Stimulated activated CD4-positive, alpha-beta T cell treated with anti-CD3 and anti-CD28 coated beads, Interleukin-1b, Interleukin-23, amount 100 ng/mL, for 1 hour (primary cell): ENCODE measurements at places on chromosomes 16 and 17.

- DNase-seq = no peak
Observed at GRCh38 chr17:77382966-77383612, 242.3 kb downstream of the SEC14L1 start.

- DNase-seq = no peak
Observed at GRCh38 chr16:11689031-11689840, 21.0 kb downstream of the SNN start.

- no peak for DNase-seq
Observed at GRCh38 chr16:55661941-55662643, 6.3 kb downstream of the SLC6A2 start.

DNA sequence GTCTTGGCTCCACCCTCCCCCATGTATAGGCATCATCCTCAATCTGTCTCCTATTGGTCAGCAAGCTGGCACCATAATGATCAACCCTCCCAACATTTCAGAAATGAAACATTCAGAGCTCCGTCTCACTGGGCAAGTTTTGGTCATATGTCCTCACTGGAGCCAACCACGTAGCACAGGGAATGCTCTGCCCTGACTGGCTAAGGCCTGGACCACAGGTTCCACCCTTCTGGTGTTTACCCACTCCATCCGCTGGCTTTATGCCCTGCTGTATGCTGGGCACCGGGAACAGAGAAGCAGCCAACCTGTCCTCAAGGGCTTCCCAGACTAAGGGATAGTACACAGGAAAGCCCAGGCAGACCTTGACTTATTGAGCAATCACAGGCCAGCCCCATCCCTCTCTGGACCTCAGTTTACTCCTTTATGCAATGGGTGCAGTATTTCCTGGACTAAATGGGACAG is 20.5 kb downstream of the MYO15A start:
- DNase-seq = no peak

- DNase-seq = no peak
Observed at GRCh38 chr16:76854234-76854633, 336.8 kb upstream of the MON1B start.

GRCh38 chr16:27387724-27388123 is 14.2 kb upstream of the IL21R start:
- DNase-seq = no peak

DNA sequence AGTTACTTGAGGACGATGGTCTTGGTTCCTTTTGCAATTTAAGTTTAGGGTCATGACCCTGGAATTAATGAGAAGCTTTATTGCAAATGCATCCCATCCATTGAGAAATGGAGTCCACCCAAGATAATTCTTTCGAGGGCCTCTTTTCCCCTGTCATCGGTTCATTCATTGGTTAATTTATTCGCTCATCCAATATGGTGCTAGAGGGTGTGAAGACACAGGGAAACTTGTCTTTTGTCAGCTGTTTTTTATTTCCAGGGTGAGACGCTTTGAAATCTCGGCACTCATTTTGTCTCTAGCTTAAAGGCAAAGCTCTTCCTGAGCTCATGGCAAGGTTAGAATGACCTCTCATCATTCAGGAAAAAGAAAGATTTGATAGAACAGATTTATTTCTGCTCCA is 464.2 kb upstream of the EEF2KMT start:
- no peak for DNase-seq

GRCh38 chr16:8474587-8474986 is 115.7 kb downstream of the TMEM114 start:
- DNase-seq = no peak

GRCh38 chr17:33550261-33550660 is 257.2 kb upstream of the ASIC2 start:
- no peak for DNase-seq

- no peak for DNase-seq
Observed at GRCh38 chr16:74271872-74272271, 24.7 kb upstream of the PSMD7 start.

DNA sequence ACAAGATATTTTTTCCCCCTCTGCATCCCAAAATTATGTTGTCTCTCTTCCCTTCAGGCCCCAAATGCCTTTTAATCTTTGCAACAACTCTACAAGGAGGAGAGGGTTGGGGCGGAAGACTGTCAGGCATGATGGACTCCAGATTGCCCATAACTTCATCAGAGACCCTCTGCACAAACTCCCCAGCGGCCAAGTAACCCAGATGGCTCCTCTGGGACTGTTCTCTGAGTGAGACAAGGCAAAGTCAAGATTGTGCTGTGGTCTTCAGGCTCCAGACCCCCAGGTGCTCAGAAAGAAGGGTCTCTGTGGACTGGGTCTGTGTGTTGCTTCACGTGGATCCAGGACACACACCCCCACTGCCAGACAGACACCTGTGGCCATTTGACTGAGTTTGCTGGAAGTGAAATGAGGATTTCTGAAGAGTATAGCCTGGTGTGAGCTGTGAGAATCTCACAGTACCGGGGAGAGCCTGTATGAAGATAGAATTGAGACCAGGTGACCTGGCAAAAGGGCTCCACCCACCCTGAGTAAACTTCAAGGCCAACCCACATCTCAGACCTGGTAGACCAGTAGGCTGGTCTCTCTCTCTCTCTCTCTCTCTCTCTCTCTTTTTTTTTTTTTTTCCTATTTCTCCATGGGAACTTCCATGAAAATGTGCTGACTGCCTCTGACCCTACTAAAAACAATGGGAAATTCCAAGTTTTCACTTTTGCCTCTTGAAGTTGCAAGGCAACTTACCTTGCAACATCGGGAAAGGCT is 354.1 kb downstream of the SOX9 start:
- DNase-seq = no peak

DNA sequence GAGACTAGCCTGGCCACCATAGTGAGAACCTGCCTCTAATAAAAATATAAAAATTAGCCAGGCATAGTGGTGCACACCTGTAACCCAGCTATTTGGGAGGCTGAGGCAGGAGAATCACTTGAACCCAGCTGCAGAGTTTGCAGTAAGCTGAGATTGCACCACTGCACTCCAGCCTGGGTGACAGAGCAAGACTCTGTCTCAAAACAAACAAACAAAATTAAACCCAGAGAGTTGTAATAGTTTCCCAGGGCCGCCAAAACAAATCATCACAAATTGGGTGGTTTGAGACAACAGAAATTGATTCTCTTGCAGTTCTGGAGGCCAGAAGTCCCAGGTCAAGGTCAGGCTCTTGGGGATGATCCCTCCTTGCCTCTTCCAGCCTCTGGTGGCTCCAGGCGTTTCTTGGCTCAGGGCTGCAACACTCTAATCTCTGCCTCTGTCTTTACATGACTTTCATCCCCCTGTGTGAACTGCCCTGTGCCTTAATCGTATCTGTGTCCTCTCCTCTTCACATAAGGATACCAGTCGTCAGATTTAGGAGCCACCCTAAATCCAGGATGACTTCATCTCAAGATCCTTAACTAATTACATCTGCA is 100.3 kb upstream of the NOL11 start:
- DNase-seq = no peak

- no peak for DNase-seq
Observed at GRCh38 chr16:48608871-48609651, 919 bp downstream of the N4BP1 start.

DNA sequence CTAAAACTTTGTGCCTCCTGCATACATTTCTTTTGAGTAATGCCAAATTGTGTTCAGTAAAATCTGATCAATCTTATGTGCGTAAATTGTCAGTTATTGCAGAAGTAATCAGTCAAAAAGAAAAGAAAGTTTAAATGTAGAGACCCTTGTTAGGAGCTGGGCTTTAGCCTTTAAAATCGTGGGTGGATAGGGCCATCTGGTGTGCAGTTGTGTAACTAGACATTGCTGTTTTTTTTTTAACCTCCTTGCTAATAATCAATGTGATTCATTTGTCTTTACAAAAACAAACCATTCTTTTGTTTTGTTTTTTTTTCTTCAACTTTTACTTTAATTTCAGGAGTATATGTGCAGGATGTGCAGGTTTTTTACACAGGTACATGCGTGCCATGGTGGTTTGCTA is 5.3 kb upstream of the WWOX start:
- no peak for DNase-seq

GRCh38 chr17:36203335-36203734 is 6.8 kb upstream of the CCL3L1 start:
- no peak for DNase-seq

GRCh38 chr17:14826358-14826757 is 438.8 kb downstream of the PMP22 start:
- no peak for DNase-seq

- no peak for DNase-seq
Observed at GRCh38 chr17:55212880-55213279, 51.9 kb upstream of the HLF start.

DNA sequence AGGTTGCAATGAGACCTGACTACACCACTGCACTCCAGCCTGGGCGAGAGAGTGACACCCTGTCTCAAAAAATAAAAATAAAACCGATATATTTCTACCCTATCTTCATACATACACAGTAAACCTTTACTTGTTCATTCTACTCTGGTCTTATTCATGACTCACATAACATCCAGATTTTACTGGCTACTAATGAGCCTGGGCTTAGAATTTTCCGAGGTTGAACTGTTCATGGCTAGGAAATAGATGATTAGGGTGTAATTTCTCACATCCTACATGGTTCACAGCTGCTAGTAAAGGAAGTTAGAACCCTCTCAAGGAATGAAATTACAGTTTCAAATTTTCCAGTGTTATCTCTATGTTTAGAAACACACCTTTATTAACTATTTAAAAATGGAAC is 14.7 kb downstream of the GSPT1 start:
- DNase-seq = no peak

DNA sequence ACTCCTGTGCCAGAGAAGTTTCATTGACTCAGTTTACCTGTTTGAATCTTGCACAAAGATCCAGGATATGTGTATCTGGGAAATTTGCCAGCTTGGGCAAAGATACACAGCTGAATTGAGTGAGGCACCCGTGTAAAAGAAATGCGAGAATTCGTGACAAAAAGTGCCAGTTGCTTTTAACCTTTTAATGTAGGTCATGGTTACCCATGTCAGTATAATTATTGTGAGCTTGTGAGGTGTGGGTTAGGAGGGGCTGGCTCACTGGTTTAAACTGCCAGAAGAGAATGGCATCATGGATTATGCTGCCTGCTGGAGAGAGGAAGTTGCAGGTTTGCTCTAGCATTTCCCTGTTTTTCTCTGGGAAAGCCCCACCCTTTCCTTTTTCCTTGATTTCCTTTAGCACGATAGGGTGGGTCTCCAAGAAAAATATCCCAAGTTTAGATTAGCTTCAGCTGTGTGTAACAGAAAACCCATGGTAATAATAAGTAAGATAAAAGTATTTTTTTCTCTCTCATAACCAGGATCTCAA is 24.8 kb upstream of the NDRG4 start:
- no peak for DNase-seq

- DNase-seq = no peak
Observed at GRCh38 chr16:84117494-84117843, 727 bp upstream of the MBTPS1 start.

DNA sequence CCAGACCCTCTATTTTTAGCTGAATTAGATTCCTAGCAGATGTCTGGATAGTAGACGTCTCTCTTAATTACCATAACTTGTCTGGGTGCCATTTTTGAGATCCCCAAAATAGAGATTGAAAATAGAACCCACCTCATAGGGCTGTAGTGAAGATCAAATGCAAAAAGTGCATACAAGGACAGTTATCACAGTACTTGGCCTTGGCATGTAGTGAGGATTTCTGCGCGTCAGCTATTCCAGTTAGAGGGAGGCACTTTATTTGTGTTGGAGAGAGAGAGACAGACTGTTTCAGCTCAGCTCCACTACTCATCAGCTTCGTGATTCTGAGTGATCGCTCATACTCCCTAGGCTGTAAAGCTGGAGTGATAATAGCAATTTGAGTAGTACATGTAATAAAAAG is 59.6 kb upstream of the CDH13 start:
- DNase-seq = no peak

- DNase-seq = no peak
Observed at GRCh38 chr16:20910781-20911321, 10.3 kb downstream of the LYRM1 start.

DNA sequence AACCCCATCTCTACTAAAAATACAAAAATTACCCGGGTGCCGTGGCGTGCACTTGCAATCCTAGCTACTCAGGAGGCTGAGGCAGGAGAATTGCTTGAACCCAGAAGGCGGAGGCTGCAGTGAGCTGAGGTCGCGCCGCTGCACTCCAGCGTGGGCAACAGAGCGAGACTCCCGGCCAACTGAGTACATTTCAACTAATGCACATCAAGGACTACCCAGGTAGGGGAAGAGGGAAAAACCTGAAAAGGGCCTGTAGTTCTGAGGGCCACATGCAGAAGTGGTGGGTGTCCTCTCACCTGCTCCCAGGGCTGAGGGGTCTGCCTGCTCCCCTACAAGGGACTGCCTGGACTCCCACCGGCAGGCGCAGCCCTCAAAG is 584 bp upstream of the SLC16A5 start:
- no peak for DNase-seq

- DNase-seq = no peak
Observed at GRCh38 chr16:79598348-79599181, 2.0 kb downstream of the MAF start.

DNA sequence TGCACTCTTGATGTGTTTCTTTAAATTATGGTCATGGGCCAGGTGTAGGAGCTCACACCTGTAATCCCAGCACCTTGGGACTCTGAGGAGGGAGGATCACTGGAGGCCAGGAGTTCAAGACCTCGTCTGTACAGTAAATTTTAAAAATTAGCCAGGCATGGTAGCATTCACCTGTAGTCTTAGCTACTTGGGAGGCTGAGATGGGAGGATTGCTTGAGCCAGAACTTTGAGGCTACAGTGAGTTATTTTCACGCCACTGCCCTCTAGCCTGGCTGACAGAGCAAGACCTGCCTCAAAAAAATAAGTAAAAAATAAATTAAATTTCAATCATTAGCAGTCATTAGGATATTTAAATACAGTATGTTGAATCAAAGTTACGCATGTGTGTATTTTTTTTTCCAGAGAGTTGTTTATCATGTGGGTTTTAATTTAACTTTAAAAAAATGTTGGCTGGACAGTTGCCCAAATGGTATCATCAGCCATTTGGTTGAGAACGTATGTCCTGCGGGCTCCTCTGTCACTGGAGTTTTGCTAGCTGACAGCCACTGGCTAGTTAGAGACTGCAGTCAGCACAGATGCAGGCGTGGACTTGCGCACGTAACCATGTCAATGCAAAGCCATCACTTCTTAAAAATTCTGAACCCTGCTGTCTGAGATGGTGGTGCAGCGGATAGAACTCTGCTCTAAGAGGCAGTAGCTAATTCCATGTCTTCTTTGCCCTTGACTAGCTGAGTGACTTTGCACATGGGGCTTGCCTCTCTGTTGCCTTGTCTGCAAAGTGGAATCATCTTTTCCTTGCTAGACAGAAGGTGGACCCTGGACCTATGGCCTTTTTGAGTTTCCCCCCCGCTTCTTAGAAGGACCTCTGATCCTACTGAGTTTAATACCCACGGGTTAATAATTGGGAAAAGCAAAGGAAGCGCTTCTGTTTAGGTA is 40.0 kb downstream of the MAPT start:
- DNase-seq = no peak
